ENCODE measurements at places on chromosomes 13 and 19.

- DNase-seq = no peak
Observed at GRCh38 chr13:86788616-86789015, 882.6 kb upstream of the SLITRK5 start.

- peak; percentile 67 for DNase-seq
Observed at GRCh38 chr19:40716031-40716481, 630 bp downstream of the COQ8B start.

DNA sequence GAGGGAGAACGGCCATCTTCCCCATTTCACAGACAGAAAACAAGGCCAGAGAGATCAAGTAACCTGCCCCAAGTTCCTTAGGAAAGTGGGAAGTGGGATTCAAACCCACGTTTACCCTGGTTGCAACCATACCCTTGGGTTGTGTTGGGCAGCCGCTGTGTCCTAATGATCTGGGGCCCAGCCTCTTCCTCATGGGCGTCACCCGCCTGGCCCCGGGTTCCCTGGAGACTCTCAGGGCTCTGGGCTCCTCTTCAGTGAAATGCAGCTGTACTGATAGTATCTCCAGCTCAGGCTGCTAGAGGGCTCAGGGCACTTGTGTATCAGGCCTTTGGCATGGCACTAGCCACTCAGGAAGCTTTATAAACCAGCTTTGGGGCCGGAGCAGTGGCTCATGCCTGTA is 9.8 kb downstream of the TMED1 start:
- DNase-seq = no peak

DNA sequence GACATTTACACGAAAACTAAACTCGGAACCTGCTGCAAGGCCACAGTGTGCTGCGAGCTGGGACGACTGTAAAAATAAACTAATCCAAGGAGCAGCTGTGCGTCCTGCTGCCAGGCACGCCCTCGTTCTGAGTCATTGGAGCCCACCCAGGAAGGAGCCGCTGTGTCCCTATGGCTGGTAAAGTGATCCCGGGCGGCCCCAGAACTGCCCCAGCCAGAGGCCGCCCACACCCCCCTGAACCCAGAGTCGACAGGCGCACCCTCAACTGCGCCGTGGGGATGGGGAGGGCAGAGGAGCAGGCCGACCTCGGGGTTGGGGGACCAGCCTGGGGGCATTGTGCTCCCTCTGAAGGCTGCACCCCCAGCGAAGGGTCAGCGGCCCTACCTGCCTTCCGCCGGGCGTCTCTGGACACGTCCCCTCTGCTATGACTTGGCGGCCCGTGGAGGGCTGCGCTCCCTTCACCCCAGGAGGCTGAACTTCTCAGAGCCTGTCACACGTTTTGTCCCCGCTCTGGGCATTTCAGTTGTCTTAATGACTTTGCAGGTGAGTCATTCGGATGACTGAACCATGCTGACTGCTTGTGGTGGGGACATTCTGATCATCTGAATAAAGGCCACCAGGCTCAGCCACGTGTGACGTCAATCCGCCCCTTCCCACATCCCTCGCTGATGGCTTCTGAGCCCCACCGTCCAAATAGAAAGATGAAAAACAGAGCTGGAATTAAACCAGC is 42.7 kb downstream of the ADPRHL1 start:
- no peak for DNase-seq

DNA sequence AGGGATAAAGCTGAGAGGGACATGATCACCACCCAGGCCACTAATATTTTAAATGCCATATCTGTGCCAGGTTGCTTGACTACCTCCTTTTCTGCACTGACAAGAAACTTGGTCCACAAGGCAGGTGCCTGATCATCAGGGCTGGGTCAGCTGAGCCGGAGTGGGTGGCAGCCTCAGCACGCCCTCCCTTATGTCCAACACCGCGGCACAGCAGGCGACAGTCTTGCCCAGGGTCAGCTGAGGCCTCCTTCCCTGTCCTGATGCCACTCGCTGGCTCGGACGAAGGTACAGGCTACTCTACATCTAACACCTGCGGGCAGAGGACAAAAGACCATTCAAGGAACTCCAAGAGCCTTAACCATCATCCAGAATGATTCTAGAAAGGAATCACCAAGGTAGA is 16.9 kb downstream of the ZC3H4 start:
- no peak for DNase-seq

DNA sequence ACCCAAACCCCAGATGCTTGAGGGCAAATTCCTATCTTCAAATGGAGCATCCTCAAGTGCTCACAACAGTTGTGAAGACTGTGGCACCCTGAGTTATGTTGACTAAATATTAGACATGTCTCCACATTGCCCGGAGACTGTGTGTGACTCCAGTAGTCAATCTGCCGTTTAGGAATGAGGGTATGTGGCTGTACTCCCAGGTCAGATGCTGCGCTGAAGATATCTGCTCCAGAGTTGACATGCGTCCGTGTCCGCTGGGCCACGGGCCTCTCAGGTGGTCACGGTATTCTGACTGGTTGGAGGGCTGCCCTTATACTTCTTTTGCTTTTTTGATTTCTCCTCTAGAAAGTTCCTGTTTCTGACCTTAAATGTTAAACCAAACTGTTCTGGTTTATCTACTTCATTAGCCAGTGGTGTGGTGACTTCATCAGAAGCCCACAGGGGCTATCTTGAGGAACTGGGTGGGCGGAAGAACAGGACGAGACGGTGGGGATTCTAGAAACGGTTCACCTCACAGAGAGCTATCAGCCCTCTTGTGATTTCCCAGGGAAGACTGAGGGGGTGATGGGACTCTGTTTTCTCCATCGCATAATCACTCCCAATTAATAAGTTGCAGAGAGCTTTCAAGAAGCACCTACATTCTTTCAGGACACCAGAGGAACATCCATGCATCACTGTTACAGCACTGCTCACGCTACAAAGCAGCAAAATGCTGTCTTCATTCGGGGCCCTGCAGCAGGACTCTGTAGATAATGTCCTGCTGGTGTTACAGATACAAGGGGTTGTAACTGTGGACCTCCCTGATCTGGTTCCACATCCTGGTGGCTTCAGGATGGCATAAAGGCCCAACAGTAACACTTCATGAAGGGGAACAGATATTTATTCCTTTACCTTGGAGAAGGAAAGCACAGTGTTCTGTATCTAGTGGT is 1.3 kb upstream of the LCP1 start:
- no peak for DNase-seq

DNA sequence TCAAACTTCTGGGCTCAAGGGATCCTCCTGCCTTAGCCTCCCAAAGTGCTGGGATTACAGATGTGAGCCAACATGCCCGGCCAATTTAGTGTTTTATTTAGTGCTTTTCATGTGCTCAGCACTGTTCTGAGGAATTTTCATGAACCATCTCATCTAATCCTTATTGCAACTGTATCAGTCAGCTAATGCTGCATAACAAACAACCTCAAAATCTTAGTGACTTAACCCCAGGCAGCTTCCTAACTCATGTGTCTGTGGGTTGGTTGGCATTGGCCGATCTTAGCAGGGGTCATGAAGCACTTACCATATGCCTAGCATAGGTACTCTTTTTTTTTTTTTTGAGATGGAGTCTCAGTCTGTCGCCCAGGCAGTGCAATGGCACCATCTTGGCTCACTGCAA is 6.2 kb upstream of the SDHAF1 start:
- no peak for DNase-seq

DNA sequence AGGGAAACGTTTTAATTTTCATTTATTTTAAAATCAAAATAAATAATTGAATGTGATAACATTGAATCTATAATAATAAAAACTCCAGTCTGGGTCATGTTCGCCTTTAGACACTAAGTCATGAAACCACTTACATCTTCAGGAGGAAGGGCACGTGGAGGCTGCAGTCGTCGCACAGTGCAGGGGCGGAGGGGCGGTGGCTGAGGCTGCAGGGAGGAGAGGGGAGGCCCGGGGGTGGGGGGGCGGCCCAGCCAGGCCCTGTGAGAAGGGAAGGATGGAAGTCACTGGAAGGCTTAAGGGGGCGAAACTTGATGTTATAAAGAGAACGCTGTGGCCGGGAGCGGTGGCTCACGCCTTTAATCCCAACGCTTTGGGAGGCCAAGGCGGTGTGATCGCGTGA is 14.9 kb upstream of the LATS2 start:
- no peak for DNase-seq

DNA sequence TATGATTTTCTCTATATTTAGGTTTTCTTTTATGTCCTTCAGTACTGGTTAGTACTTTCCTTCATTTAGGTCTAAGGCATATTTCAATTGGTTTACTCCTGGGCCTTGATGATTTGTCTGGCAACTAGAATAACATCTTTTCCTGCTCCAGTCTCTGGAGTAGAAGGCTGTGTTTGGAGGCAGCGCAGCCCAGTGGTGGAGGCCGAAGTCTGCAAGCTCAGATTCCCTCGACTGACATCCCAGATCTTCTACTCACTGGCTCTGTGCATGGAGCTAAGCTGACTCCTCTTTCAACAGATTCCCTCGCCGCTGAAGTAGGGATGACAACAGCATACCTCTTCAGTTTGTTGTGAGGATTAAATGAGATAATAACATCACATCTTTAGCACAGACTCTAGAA is 141.0 kb downstream of the RAP2A start:
- no peak for DNase-seq

DNA sequence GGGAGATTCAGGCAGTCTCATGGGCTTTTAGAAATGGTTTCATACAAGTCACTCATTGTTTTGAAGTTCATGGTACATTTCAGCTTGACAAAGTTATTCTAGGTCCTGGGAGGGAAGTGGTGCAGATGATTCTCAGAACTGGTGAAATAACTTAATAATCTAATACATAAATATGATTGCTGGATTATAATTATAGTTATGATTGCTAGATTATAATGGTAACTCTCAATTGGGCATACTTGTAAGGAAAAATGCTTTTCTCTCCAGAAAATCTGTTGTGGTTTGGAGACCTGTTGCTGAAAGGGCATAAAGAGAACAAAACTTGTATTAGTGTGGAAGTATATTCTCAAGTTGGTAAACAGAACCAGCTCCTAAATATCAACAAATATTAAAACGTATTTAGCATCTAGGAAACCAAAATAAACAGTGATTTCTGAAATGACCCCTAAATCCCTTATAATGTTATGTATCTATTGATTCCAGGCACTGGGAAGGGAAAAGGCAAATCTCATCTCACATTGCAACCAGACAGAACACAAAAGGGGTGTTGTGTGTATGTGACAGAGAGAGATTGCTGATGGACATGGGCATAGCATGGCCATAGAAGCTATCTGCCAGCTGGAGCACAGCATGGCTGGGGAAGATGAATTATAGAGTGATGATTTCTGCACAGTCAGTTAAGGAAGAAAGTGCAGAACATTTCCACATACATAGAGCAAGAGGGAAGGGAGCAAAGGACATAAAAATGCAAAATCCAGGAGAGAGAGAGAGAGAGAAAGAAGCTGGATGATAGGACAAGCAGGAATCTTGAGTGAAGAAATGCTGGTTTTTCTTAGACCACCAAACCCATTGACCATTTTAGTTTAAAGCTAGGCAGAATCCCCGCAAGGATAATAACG is 87.1 kb upstream of the FRY start:
- no peak for DNase-seq

DNA sequence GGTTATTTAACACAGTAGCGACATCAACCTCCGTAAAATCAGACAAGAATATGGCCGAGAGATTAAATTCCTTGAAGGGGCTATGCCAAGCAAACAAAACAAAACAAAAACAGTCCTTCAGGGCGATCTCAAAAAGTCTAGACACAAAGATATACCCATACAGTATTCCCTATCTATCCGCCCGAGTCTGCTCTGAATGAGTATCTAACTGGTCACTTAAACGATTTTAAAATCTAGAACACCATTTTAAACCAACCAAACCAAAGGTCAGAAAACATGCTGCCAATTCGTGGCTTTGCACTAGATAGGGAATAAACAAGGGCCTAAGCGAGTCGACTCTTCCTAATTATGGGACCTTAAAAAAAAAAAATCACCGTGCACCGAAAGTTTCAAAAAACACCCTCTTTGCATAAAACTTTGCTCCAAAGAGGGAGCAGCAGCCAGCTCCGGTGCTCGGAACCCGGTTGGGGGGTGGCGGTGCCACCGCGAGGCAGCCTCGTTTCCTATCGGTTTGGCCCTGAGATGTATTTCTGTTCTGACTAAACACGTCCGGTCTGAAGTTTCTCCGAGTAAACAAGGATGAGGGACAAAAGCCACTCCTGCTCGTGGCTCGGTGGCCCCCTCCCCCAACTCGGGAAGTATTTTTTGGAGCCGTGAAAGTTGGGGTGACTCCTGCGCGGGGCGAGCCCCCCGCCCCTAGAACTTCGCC is 1.8 kb downstream of the HMGB1 start:
- DNase-seq = peak; percentile 61
